ENCODE measurements at places on chromosomes 6 and 20.

GRCh38 chr6:20559924-20560551 is 25.8 kb downstream of the CDKAL1 start:
- no peak for DNase-seq

DNA sequence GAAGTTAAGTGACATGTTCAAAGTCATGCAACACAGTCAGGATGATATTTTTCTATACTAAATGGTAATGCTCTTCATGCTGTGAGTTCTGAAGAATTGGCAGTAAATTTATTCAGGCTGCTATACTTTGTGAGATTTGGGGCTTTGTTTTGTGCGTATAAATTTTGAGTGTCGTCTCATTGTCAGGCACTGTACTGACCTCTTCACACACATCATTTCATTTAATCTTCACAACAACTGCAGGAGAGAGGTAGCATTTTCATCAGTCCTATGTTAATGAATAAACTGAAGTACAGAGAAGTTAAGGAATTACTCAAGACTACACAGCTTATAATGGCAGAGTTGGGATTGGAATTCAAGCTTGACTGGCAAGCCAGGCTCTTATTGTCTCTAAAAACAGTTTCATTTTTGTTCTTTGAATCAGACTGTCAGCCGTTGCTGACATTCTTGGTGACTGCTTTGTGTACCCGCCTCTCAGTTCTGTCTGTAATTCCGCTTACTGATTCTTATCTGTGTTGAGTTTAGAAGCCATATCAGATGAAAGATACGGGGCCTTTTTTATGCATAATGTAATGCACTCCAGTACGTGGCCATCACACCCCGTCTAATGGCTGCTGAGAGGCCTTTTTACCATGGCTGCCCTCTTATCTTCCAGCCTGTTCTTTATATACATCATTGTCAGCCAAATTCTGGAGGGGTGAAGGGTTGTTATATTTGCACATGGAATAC is 274.9 kb downstream of the UTRN start:
- peak; percentile 75 for DNase-seq

DNA sequence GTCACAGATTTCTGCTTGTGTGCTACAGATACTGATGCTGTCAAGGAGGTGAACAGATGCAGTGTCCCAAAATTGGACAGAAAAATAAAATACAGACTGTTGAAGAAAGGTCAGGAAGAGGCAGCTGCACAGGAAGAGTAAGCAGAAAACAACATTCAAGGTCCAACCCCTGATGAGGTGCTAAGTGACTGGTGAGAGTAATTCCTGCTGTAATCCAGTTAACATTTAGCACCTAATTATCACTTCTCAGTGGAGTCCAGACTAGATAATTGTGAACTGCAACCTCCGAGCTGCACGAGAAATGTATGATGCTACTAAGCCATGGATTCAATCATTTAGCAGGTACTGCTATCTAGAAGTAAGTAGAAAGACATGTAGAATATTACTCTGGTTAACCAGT is 36.3 kb upstream of the NRSN1 start:
- no peak for DNase-seq

GRCh38 chr6:45422503-45423110 is 44.9 kb upstream of the SUPT3H start:
- DNase-seq, result peak; percentile 72

GRCh38 chr20:59948828-59949720 is 8.9 kb downstream of the FAM217B start:
- peak; percentile 63 for DNase-seq

DNA sequence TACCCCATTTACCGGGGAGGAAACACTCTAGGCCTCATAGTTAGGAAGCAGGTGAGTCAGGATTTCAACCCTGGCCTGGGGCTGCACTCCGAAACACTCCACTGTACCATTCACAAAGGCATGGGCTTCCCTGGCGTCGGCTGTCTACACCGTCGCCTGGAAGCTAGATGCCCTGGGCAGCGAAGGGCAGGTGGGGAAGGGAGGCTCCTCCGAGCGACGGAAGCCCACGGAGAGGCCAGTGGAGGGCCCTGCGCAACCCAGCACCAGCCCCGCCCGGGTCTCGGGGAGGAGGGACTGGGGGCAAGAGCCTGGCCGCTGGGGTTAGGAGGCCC is 16.1 kb downstream of the SDCBP2 start:
- no peak for DNase-seq

- no peak for DNase-seq
These were observed 8.9 kb downstream of the TREM1 start for GRCh38 chr6:41277605-41278004.

GRCh38 chr6:134830194-134830593 is 119.7 kb downstream of the ALDH8A1 start:
- no peak for DNase-seq

DNA sequence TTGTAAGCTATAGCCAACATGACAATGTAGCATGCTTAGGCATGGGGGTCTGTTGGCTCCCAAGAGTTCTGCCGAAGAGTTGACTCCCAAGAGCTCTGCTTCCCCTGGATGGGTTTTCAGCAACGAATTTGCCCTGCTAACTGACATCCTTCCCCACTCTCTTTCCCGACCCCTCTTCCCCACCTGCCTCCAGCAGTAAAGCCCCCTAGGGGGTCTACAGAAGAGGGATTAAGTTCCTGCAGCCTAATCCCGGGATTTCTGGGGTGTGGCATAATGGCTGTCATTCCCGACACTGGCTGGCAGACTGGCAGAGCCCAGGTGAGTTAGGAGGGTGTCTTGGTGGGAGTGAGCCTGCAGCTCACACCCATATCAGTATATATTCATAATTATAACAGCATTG is 121.0 kb upstream of the ZNF184 start:
- DNase-seq, result no peak

DNA sequence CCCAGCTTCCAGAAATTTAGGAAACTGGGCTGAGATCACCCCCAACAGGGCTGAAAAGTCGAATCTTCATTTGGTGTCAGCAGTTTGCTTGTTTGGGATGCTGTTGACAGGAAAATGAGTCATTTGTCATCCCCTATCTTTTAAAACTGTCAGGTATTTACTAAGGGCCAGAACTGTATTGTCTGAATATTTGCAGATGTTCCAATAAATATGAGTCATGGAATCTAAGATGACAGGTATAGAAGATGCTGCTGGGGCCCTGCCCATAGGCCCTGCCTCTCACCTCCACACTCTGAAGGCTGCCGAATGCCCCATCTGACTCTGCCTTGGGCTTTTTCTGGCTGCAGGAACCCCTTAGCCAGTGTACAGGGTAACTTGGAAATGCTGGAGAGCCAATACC is 3.9 kb downstream of the ETV7 start:
- DNase-seq, result peak; percentile 65

- no peak for DNase-seq
These were observed 71.4 kb upstream of the MYLIP start for GRCh38 chr6:16057446-16057845.

DNA sequence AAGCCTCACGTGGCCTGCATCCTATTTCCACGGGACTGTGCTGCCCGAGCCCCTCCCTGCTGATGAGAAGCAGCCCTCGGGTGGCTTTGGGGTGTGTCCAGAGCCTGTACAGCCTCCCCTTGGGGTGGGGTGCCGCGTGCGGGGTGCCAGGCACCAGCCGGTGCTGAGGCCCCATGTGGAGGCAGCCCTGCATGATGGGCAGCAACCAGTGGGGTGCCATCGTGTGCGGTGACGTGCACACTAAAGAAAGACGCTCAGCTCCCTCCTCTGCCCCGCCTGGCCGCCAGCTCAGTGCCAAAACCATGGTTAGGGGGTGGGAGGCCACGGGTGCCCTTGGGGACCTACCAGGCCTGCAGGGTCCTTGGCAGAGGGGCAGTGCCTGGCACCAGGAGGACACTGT is 26.2 kb downstream of the NTSR1 start:
- DNase-seq, result no peak

GRCh38 chr6:110567957-110568696 is 91.7 kb upstream of the SLC22A16 start:
- DNase-seq, result no peak

- no peak for DNase-seq
These were observed 164.2 kb upstream of the TCF21 start for GRCh38 chr6:133724726-133725125.

GRCh38 chr6:89999945-90000825 is 105.9 kb downstream of the GJA10 start:
- peak; percentile 82 for DNase-seq

GRCh38 chr6:108807928-108808327 is 40.3 kb upstream of the ARMC2 start:
- no peak for DNase-seq

DNA sequence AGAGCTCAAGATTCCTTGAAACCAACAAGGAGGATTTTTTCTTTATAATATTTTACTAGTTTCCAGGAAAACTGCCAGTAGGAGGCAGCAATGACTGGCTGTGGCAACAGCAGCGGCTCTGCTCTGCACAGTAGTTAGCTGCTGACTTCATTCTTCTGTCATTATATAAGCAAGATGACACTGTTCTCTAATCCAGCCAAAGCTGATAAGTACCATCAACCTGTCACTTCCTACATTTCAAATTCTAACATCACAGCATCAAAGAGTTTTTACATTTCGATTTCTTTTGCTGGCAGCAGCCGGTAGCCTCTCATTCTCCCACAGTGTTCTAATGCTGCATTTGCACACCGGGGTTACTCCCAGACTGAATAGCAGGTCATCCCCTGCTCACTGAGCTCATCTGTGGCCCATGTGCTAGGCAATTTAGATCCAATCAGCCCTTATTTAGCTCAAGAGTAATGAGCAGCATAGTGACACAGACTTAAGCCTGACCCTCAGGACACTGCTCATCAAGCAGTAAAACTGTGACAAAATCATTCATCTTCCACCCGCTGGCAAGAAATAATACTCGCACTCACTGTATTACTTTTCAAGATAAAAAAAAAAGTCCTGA is 67.8 kb downstream of the MMS22L start:
- DNase-seq, result peak; percentile 26

GRCh38 chr6:127706216-127706615 is 129.2 kb downstream of the C6orf58 start:
- DNase-seq, result no peak

DNA sequence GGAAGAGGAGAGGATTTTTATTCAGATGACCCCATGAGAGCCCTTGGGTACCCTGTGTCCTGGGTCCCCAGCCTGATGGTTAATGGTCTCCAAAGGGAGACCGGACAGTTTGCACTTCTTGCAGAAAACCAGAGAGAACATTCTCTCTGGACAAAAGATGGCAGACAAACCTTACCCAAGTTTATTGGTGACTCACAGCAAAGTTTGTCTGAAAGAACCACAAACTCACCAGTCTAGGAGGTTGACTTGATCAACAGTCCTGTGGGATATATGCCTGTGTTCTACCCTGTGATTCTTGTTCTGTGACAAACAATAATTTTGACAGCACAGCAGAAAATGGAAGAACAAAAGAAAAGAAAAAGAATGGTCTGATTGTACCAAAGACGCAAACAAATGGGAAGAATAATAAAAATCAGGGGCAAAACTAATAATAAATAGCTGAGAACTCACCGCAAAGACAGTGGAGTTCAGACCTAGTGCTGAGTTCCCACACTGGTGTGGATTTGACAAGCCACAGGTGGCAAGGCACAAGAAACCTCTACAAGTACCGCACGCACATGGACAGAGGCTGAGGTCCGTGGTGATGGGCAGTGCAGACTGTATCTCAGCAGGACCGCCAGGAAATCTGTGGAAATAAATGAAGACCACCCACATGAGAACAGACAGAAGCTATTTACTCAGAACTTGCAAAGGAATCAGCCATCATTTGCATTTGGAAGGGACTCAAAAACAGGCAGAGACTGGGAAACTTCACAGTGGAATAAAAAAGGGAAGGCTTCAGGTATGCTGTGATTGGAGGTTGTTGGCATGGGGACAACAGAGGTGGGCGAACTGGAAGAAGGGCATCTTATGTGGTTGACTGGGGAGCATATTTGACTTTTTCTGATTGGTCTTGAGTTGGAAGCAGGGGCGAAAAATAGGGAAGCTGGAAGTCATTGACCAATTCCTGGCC is 246.3 kb upstream of the RNF24 start:
- DNase-seq, result no peak

GRCh38 chr6:147071776-147072175 is 132.4 kb upstream of the STXBP5 start:
- DNase-seq, result no peak

- no peak for DNase-seq
These were observed 192.2 kb downstream of the FARS2 start for GRCh38 chr6:5453546-5453945.

- DNase-seq, result peak; percentile 25
These were observed 83.3 kb downstream of the SYCP2 start for GRCh38 chr20:59850018-59850641.

DNA sequence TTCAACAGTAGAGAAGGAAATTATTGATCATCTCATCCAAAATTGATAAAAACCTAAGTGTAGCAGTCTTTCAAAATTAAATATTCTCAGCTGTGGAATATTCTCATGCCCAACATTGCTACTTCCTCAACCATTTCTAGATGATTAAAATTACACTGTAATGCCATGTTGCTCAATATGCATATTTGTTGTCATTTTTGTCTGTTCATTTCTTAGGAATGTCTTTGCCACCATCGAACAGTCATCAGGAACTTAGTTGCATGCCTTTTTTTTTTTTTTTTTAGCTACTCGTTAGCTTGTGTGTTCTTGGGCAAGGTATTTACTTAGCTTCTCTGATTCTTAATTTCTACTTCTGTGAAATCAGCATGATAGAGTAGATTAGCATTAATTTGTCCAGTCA is 188.6 kb downstream of the DTNBP1 start:
- no peak for DNase-seq

DNA sequence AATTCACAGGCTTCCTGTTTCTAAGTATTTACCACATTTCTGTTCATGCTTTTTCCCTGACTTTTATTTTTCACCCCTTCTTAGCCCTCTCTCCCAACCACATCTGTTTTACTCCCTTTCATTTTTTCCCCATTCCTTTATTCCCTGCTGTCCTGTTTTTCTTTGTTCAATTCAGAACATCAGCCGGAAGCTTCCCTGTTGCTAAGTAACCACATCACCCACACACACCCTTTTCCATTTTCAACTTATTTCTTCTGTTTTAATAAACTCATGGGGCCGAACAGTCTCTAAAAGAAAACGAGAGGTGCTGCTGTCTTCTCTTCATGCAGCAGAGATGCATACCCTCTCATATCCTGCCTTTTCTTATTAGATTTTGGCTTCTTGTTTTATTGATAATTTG is 53.5 kb upstream of the CEP85L start:
- DNase-seq, result no peak

GRCh38 chr6:118683881-118684872 is 32.8 kb upstream of the CEP85L start:
- DNase-seq, result no peak

DNA sequence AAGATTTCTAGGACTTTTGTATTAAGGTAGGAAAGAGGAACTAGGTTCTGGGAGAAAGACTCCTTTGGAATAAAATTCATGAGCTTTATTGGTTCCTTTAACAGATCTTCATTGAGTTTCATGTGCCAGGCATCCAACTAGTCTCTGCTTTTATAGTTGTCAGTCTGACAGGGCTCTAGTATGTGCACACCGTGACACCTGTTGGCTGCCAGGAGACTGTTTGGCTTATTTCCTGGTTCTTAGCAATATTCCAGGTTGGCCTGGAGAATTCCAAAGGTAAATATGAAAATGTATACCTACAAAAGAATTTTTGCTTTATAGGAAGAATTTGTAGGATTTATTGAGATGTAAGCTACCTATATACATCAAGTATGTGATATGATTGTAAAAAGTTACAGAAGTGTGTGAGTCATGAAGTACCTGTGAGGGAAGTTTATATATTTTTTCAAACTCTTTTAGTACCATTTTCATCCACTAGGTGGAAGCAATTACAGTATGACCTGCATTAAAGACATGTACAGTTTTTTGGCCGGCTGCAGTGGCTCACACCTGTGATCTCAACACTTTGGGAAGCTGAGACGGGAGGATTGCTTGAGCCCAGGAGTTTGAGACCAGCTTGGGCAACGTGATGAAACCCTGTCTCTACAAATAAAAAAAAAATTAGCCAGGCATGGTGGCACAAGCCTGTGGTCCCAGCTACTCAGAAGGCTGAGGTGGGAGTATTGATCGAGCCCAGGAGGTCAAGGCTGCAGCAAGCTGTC is 35.2 kb downstream of the NDUFAF5 start:
- DNase-seq, result peak; percentile 52
